ENCODE measurements at places on chromosomes 4 and X.

GRCh38 chr4:146640465-146641061, 1.9 kb downstream of the POU4F2 start:
- no peak for DNase-seq

DNA sequence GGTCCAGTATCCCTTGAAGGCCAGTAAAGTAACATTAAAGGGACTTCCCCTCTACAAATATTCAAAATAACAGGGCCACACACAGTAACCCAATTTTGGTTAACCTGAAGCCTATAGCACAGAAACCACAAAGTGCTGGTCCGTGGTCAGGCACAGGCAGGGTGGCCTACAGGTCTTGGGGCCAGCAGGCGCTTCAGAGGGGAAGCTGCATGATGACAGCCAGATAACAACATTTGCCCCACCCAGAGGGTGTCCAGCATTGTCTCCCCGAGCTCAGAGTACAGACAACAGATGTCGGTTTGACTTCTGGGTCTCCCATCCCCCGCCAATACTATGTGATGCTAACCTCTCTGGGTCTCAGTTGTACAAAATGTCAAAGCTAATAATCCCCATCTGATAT, 51.1 kb downstream of the SH3KBP1 start:
- no peak for DNase-seq

DNA sequence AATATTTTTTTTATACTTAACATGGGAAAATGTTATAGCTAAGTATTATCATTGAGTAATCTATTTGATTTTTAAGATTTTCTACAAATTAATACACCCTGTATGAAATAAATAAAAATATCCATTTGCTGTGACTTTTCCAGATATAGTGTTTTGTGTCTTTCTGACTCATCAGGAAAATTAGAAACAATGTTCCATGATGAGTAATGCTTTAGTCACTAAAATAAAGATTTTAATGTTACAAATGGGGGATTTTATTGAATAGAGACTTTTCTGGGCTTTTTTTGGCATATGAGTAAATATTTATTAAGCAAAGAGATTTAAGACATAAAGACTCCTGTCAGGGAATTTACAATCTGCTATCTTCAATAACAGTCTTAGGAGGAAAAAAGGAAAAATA, 279.2 kb upstream of the NOCT start:
- DNase-seq = no peak

GRCh38 chrX:143094417-143095023, 68.8 kb downstream of the SPANXN4 start:
- no peak for DNase-seq

- no peak for DNase-seq
Measured at GRCh38 chr4:94629837-94630236, 127.9 kb upstream of the BMPR1B start.

DNA sequence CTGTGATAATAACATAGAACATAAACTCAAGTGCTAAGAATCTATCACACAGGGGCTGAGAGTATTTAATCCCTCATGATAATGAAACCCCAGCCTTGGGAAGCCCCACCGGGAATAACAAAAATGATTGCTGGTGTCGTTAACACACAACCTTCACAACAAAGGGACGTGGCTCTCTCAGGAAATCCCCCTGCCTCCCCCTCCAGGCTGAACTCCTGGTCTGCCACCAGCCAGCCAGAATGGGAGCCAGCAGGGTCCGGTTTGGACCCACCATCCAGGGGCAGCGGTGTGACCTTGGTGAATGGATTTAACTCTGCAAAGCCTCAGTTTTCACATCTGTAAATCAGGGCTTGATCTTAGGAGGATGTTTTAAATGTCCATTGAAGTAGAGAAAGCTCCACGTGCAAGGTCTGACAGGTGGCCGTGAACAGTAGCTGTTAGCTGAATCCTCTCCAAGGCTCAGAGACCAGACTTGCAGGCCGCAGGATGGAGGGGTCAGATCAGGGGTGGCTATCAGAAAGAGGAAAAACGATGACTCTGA, 46.5 kb downstream of the ABLIM2 start:
- no peak for DNase-seq

DNA sequence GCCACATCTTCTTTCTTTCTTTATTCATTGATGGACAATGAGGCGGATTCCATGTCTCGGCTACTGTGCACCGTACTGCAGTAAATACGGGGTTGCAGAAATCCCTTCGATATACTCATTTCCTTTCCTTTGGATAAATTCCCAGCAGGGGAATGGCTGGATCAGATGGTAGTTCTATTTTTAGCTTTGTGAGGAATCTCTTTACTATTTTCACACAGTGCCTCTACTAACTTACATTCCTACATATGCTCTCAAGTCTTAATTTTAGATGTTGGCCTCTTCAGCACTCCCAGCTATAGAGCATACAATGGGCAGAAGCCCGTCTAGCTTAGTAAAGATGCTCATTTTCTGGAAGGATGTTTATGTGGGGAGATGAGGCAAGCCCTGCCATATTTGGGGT, 317.4 kb downstream of the ASMT start:
- DNase-seq = no peak

- no peak for DNase-seq
Measured at GRCh38 chr4:14888790-14889572, 113.3 kb upstream of the CPEB2 start.

- no peak for DNase-seq
Measured at GRCh38 chrX:112163906-112164305, 81.3 kb upstream of the TRPC5 start.

- no peak for DNase-seq
Measured at GRCh38 chr4:3241898-3242524, 6.9 kb upstream of the MSANTD1 start.

DNA sequence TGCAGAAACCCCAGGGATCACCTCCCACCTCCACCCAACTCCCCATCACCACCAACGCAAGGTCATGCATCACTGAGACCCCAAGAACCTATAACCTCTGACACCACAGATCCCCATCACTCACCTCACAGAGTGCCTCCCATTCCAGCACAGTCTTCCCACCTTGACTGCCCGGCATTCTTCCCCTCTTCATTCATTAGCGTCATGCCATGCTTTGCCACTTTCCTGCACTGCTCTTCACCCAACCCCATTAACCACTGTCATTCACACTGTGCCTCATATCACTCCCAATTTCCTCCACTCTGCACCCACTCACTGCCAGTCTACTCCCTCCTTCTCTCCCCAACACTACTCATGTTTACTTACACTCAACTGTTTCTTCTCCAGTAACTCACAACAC, 30.6 kb downstream of the ZNF182 start:
- no peak for DNase-seq

DNA sequence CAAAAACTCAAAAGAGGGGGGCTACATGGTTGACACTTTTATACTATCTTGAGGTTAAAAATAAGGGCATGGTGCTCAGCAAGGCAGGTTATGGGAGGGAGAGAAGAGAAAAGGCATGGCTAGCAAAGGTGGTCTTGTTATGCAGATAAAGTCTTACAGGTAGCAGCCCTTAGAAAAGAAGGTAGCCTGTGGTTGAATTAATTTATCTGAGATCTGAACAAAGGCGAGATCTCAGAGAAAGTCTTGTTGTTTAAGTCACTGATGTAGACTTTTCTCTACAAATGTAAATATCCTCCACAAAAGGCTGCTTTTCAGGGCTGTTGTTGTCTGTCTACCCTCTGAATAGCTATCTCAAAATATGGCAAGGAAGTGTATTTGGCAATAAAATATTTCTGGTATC, 1250.4 kb downstream of the PCDH18 start:
- no peak for DNase-seq

DNA sequence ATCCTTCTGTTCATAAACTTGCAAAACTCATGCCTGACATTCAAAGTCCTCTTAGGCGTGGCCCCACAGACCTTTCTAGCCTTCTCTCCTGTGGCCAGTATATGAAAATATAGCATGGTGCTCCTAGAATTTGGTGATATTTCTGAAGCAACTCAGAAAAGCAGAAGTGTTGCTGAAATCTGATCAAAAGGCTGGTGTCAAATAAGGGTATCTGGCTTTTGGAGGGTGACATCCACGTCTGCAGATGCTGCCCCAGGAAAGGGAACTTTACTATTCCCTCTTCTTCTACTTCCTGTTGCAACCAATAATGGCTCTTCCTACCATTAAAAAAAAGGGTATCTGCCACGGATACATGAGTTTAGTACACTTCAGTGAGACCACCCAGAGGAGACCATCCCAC, 83.9 kb upstream of the RPS6KA3 start:
- DNase-seq = no peak

DNA sequence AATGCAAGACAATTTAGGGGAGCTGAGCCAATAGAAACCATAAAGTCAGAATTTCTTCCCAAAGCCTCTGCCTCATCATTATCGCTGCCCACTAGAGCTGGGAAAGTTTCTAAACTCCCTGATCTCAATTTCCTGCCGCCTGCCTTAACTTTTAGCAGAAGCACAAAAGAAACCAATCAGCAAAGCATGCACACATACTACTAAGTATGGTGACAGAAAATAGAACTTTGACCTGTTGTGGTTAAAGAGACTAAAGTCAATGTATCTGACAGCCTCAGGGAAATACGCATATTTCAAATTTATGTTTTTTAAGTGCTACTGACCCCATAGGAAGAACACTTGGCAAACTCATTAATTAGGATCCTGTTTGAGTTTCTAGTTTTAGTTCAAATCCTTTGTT, 10.1 kb downstream of the STK26 start:
- no peak for DNase-seq

GRCh38 chrX:10900585-10901289, 210.4 kb upstream of the HCCS start:
- DNase-seq = no peak

DNA sequence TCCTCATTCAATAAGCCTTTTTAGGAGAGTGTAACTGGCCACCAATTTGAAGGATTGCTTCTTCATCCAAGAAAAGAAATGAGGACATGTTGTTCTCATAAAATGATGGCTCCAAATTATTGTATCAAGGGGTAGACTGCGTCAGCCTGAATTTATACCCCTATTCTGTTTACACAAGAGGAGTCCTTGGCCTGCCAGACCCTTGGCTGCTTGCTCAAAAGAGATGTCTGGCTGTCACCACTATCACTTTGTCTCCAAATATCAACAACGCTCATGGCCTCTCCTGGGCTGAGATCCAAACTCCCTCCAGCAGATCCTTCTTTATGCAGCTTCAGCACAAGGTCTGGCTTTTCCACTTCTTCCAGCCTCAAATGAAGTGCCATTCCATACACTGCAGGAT, 127.9 kb downstream of the OR13H1 start:
- DNase-seq = no peak

DNA sequence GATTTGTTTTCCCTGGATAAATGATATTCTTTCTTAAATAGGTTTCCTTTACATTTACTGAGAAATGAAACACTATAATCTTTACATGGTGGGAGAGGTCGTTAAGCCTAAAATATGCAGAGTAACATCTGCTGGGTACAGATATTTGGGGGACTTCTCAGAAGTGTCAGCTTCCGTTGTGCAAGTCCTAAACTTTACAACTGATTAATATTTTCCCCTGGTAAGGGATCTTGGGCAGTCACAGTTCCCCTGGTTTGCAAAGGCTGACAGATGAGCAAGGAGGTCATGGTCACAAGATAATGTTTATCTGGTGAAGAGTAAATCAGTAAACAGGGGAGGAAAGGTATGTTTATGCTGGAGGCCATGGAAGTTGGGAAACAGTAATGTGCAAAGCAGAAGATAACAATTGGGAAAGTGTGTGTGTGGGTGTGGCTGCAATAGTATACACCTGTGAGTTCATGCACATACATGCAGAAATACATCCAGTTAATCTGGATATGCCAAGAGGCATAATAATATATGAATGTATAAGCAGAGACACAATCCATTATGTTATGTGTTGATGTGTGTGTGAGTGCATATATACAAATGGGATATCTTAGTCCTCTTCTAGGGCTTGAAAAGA, 508.2 kb upstream of the FAM241A start:
- DNase-seq = no peak

DNA sequence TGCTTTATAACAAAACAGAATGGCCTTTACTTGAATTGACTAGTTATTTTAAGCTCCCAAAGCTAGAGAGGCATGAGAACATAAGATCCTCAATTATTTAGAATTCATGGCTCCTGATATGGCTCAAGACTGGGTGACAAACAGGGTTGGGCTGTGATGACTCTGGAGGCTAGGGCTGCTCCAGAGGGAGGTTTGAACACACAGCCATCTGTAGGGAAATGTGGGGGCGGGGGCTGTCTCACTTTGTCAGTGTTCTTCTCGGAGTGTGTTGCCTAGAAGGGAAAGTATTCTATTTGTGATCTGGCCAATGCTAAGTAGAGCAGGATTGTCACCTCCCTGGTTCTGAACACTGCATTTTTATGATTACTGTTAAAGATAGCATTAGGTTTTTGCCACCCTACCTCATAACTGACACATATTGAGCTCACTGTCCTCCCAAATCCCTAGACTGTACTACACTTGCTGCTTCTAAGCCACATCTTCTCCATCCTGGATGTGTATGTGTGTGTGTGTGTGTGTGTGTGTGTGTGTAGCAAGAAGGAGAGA, 45.9 kb downstream of the VSIG4 start:
- no peak for DNase-seq

- no peak for DNase-seq
Measured at GRCh38 chrX:5869786-5870185, 358.9 kb downstream of the NLGN4X start.

GRCh38 chrX:2243913-2244460, 256.8 kb downstream of the DHRSX start:
- no peak for DNase-seq

- no peak for DNase-seq
Measured at GRCh38 chr4:5746829-5747737, 36.1 kb downstream of the EVC start.

DNA sequence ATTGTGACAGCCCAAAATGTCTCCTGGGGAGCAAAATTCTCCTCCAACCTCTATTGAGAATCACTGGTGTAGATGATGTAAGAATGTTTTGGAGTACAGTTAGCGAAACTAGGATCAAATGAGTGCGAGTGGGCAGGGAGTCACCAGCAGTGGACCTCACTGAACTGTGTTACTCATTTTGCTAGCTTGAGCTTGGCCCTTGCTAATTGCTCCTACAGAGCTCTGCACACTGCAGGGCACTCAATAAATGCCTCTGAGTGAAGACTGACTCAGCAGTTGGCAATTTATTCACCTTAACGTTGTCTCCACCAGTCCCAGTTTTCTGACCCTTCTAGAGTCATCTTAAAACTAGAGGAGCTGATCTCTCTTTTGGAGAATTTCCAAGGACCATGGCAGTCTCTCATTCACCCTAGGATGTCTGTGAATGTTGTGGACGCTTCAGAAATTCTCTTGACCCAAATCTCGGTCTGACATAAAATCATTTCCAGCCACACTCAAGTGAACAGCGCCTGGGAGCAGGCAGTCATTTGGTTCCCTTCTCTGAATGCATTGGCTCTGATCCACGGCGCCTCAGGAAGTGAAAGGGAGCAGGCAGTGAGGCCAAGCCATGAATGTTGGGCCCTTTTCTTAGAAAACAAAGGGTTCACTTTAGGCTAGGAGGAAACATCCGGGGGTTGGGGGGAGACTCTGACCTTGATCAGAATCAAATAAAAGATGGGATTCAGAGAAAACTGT, 148.1 kb downstream of the NWD2 start:
- DNase-seq = no peak

- DNase-seq = peak; percentile 53
Measured at GRCh38 chr4:150402871-150403272, 179.1 kb upstream of the MAB21L2 start.

GRCh38 chrX:46686003-46686645, 72.8 kb downstream of the SLC9A7 start:
- no peak for DNase-seq

- no peak for DNase-seq
Measured at GRCh38 chr4:103074744-103075434, 1.7 kb downstream of the SLC9B2 start.

- no peak for DNase-seq
Measured at GRCh38 chrX:154603438-154604430, 15.3 kb downstream of the CTAG1B start.

GRCh38 chr4:36786519-36786918, 458.0 kb upstream of the NWD2 start:
- DNase-seq = peak; percentile 23

- DNase-seq = no peak
Measured at GRCh38 chr4:17722356-17722700, 59.1 kb downstream of the FAM184B start.

Data from NCI-H774 (cell line).